Hematopoietic multipotent progenitor cell treated with erythropoietin and hydrocortisone succinate and interleukin-3 and kit ligand, for 15 days (in vitro differentiated cells): ENCODE measurements at places on chromosomes 6 and 20.

DNA sequence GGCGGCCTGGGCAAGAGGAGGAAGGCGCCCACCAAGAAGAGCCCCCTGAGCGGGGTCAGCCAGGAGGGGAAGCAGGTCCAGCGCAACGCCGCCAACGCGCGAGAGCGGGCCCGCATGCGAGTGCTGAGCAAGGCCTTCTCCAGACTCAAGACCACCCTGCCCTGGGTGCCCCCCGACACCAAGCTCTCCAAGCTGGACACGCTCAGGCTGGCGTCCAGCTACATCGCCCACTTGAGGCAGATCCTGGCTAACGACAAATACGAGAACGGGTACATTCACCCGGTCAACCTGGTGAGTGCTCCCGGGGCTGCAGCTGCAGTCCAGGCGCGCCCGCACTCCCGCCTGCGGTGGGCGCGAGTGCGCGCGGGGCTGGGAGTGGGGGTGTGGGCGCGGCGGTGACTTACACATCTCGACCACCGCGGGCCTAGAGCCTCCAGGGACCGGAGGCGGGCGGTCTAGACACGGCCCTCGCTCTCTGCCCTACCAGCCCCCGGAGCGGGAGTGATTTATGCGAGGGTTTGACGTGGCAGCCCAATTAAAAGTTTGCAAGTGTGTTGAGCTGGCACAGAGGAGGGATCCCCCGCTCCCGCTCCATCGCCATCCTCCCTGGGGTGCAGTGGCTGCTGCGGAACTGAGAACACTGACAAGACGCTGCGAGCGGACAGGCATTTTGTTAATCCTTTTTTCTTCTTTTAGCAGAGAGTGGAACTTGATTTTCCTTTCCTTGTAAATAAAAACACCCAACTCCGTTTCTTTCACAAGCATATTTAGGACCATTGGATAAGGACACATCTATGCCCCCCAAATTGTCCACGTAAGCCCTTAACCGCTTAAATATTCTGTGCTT is 867 bp downstream of the TCF21 start:
- no peak for DNase-seq

DNA sequence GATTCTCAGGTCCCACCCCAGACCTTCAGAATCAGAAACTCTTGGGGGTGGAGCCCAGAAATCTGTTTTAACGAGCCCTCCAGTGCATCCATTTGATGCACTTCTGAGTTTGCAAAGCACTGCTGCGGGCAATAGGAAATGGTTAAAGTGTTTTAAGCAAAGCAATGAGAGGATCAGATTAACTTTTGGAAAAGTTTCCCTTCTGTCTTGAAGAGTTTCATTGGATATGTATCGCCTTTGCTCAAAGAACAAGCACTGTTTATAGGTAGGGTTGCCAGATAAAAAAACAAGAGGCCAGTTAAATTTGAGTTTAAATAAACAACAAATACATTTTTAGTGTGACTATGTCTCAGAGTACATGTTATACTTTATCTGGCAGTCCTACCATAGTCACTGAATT is 226.0 kb downstream of the BMP7 start:
- no peak for DNase-seq

- DNase-seq: no peak
These were observed 356.0 kb downstream of the BMP2 start for GRCh38 chr20:7123457-7123856.

DNA sequence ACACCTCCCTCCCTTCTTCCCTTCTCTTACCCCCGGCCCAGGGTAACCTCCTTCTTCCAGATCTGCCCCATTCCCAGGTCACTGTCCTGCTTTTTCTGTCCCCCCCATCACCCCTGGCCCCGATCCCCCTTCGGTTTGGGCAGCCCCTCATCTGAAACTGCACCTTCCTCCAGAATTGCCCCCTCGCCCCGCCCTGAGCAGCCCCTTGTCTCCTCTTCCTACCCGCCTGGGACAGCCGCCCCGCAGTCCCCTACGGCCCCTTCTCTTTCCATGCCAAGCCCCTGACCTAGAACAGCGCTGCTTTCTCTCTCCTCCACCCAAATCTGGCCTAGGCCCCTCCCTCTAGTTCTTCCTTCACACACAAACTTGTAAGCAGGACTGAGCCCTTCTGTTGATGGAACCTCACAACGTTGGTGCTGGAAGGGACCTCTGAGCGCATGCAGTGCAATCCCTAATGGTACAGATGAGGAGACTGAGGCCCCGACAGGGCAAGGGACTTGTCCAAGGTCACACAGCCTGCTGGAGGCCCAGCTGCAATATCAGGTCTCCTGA is 630 bp downstream of the PPP2R5D start:
- DNase-seq: no peak

GRCh38 chr6:135008941-135009290 is 45.7 kb downstream of the HBS1L start:
- DNase-seq: no peak

- DNase-seq: no peak
These were observed 140.3 kb downstream of the CDC5L start for GRCh38 chr6:44527583-44528369.

DNA sequence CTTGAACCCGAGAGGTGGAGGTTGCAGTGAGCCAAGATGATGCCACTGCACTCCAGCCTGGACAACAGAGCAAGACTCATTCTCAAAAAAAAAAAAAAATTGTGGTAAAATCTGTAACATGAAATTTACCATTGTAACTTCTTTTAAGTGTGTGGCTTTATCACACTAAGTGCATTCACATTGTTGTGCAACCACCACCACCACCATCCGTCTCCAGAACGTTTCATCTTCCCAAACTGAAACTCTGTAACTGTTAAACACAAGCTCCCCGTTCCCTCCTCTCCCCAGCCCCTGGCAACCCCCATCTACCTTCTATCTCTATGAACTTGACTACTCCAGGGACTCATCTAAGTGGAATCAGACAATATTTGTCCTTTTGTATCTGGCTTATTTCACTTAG is 29.7 kb downstream of the PDRG1 start:
- no peak for DNase-seq

DNA sequence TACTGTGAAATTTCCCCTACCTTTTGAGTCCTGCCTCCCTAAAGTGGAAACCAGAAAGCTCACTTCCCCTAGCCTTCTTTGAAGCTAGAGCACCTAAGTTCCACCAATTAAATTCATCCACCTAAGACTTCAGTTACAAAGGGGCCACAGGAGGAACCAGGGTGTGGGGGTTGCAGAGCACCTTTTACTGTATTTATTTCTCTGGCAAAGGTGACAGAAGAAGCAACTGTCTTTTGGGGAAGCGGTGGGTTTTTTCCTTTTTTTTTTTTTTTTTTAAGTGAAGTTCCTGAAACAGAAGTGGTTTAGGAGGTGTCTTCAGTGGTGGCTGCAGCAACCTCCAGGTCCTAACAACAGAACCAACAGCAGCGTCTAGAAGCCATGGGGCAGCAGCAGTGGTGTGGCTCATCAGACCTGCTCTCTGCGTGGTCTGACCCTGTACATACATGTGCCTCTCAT is 13.1 kb downstream of the PSMB9 start:
- DNase-seq: no peak

DNA sequence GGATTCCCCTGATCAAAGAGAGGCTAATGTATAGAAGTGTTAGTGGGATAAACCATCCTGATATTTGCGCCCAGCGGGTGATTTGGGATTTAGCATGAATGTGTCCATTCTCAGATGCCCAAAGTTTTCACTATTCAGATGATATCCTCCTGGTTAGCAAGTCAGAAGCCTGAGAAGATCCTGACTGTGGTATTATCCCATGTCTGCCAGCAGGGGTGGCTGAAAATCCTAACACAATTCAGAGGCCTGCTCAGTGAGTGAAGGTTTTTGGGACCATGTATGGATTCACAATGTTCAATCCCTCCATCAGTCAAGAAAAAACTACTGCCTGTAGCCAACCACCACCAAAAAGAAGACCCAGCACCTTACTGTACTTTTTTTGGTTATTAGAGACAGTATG is 34.1 kb upstream of the SPACA1 start:
- DNase-seq: no peak

DNA sequence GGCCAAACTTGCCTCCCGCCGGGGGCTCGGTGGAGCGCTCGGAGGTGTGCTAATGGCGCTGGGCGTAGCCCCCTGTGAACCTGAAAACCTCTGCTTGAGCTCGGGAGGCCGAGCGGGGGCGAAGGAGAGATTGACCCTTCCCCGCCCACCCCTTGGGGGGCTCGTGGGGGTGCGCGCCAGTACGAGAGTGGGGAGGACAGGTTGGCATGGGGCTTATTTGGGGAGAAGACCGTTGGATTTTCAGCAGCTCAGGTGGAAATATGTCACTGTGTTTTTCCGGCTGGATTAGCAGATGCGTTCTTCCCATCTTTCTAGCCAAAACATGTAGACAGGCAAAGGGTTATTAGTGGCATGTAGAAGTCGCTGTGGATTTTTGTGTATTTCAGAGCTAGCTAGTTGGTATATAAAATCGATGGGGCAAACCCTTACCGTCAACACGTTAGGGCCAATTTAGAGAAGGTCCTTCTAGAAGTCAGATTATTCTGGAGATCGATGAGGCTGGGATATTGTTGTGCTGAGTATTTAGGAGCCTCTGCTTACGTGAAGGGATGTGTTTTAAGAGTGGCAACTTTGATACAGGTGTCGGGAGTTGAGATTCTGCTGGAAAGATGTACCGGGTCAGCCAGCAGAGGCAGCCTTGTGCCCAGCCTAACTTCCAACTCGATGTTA is 525 bp downstream of the NCOA7 start:
- peak; percentile 56 for DNase-seq

GRCh38 chr6:82068721-82069120 is 178.8 kb downstream of the IBTK start:
- no peak for DNase-seq

DNA sequence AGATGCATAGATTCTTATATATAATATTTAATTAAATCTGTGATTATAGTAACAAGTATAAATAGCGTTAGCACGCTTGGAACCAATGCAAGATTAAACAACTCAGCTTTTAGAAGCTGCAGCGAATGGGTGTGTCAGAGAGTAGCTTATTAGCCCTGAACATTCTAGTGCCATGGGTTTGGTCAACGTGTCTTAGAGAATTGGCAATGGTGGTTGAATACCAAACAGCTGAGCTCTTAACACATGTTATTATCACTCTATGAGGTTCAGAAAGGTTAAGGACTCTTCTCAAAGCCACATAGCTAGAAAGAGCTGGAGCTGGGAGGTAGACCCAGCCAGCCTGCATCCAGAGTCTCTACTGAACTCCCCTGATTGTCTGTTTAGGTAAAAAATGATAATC is 284.2 kb upstream of the CHD6 start:
- DNase-seq: no peak

GRCh38 chr6:10567256-10568026 is 46.3 kb downstream of the GCNT2 start:
- DNase-seq: no peak

DNA sequence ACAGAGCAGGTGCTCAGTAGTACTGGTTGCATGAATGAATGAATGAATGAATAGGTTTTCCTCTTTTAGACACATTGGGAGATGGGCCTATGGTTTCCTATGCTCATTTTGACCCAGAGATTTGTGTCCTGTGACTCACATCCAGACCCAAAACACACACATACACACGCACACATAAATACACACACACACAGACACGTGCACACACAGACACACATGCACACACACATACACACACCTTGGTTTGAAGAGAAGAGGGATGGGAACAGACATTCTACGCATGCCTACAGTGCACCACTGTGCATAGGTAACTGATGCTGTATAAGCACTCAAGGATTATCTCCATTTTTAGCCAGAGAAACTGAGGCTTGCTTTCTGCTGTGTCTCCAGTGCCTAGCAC is 4.1 kb downstream of the JPH2 start:
- no peak for DNase-seq

DNA sequence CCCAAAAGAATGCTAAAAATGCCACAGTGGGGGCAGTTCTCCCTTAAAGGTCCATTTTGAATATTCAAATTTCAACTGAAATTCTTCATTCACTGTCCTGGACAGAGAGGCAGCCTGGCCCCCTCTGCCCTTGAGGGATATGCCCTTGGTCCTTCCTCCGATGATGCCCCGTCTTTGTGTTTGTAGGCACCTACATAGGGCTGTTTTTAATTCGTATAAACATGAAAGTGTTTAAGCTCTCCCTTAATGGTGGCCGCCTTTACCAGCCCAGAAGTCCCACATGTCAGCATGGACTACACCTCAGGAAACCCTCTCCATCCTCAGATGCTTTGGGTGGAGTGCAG is 70.2 kb downstream of the SSR1 start:
- no peak for DNase-seq

- DNase-seq: no peak
These were observed 33.3 kb downstream of the BLOC1S5 start for GRCh38 chr6:8030920-8031319.

DNA sequence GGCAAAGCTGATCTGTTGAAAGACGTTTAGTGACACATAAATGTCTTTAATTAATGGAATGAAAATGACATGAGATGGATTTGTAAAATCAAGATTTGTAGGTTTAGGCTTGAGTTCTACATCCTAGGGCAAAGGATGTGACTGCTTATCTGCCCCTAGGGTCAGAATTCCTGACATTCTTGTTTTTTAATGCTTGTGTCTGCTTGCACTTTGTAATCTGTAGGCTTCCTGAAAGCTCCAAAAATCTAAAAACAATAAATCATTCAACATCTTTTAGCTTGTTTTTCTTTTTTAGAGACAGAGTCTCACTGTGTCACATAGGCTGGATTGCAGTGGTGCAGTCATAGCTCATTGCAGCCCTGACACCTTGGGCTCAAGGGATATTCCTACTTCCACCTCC is 107.9 kb upstream of the MLIP start:
- DNase-seq: no peak

DNA sequence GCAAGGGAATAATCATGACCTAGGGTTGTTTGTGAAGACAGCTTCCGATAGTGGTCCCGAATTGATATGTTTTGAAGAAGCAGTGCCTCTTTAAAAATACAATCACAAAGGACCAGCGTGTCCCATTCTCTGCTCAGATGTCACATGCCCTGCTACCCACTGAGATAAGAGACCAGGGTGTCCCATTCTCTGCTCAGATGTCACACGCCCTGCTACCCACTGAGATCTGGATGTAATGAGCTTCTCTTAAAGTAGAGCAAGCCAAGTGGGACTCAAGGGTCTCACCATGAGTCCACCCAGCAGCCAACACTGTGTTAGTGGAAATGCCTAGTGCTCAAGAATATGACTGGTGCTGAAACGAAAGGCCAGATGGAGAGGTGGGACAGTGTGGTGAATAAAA is 22.2 kb downstream of the RIN2 start:
- no peak for DNase-seq

- DNase-seq: peak; percentile 81
These were observed 14.3 kb downstream of the CAPN11 start for GRCh38 chr6:44172731-44173500.
